Mononuclear cell (primary cell): ENCODE measurements at places on chromosomes 5 and 9. TPM values are rescaled to one million over a fixed set of nuclear protein-coding genes. Genes with fewer than 3 reads are reported as not detected.

DBH gene
- total RNA-seq = 0.10 TPM

PCDHA4 gene
- total RNA-seq = not detected

PDZD2 gene
- total RNA-seq = 0.52 TPM

NDUFB6 gene
- total RNA-seq = 6.5 TPM

MSX2 gene
- under 0.01 TPM for total RNA-seq

SLC6A19 gene
- total RNA-seq = not detected

FOXE1 gene
- total RNA-seq = not detected

FAM81B gene
- 1.8 TPM for total RNA-seq

TBC1D2 gene
- 8.0 TPM for total RNA-seq

OR1L4 gene
- total RNA-seq = not detected

ARSI gene
- total RNA-seq = 4.8 TPM

NIPAL4 gene
- total RNA-seq = 11.5 TPM

GLDC gene
- total RNA-seq = 0.21 TPM

NR6A1 gene
- total RNA-seq = 0.42 TPM

ADAMTS2 gene
- total RNA-seq = 0.21 TPM

SURF2 gene
- 9.0 TPM for total RNA-seq

NUDT12 gene
- total RNA-seq = 1.4 TPM

SPINK7 gene
- total RNA-seq = not detected

TRUB2 gene
- 4.5 TPM for total RNA-seq

IL4 gene
- not detected for total RNA-seq

CDH18 gene
- not detected for total RNA-seq
